DMS79 (cell line): ENCODE measurements at places on chromosomes 5 and 9.
A peak's percentile ranks its signal among the peaks of the same experiment; 100 is the strongest.

- no peak for DNase-seq
These were observed 494 bp upstream of the CXXC5 start for GRCh38 chr5:139647506-139648204.

DNA sequence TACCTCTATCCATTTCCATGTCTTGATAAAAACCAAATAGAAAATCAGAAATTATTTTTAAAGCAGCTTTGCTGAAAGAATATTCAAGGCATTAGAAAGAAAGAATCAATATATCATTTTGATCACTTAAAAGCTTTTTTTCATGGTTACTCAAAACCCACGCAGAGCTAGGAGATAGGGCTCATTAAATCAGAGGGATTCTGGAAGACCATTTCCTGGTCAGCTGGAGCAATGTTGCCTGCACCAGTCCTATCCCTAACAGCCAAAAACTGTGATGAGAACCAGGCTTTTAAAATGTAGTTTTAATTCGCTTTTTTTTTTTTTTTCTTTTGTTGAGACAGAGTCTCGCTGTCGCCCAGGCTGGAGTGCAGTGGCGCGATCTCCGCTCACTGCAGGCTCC is 72.3 kb downstream of the ARSB start:
- no peak for DNase-seq

DNA sequence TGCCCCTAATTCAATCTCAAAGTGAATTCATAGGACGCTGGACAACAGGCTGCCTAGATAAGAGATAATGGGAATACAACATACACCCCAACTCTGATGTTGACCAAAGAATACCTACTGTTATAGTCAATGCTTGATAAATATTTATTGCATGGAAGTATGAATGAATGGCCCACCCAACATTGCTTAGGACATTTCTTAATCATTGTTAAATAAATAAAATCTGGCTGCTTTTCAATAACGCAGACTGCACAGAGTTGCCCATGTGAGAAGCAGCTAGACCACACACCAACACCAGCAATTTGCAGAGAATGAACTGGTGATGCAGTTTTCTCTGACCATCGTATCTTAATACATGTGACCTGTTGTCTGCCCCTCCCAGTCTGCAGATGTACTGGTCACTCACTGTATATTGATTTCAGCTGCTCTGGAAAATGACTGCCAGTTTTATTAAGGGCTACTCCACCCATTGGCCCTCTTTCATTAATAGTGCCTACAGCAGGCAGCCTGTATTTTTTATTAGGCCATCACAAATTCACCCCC is 236.2 kb upstream of the WWC1 start:
- DNase-seq = no peak

DNA sequence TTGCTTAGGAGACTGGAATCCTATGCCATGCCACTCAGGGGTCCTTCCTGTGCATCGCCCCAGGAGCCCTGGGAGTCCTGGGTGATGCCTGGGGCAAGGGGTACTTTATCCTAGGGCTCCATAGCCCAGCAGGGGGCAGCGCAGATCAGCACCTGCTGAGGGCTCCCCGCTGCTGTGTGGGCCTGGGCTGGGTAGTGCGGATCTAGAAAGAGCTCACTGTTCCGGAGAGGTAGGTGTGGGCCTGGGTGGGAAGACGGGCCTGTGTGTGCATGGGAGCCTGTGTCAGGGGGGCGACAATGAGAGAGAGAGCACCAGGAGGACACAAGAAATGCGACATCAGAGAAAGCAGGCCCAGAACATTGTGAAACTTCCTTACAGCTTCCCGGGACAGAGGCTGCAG is 11.4 kb upstream of the DAB2IP start:
- no peak for DNase-seq

DNA sequence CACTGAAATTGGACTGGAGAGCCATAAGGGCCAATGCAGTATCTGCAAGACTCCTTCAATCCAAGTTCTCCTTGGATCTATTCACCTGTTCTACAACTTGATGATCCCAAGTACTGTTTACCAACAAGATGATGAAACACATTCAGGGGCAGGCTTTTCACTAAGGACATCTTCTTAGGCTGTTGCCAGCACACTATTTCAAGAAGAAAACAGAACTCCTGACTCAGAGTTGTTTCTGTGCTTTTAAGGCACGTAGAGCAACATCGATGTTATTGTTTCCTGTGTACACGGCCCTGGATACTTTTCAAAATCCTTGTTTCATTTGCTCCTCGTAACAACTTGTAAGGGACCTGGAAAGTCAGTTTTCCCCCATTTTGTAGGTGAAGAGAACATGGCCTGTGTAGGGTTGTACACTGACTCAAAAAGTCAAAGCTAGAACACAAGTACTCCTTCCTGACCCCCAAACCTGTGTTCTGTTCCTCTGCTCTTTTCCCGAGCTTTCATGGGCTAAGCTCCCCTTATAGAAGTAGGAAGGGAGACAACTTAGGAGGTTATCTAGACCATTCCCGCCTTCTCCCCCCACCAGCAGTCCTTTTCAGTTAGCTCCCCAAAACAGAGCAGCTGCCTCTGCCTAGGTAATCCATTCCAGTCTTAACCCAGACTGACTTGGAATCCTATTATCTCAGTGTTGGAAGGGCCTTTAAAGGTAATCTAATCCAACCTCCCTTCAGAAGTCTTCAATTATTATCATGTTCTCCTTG is 5.2 kb upstream of the MGAT1 start:
- no peak for DNase-seq

DNA sequence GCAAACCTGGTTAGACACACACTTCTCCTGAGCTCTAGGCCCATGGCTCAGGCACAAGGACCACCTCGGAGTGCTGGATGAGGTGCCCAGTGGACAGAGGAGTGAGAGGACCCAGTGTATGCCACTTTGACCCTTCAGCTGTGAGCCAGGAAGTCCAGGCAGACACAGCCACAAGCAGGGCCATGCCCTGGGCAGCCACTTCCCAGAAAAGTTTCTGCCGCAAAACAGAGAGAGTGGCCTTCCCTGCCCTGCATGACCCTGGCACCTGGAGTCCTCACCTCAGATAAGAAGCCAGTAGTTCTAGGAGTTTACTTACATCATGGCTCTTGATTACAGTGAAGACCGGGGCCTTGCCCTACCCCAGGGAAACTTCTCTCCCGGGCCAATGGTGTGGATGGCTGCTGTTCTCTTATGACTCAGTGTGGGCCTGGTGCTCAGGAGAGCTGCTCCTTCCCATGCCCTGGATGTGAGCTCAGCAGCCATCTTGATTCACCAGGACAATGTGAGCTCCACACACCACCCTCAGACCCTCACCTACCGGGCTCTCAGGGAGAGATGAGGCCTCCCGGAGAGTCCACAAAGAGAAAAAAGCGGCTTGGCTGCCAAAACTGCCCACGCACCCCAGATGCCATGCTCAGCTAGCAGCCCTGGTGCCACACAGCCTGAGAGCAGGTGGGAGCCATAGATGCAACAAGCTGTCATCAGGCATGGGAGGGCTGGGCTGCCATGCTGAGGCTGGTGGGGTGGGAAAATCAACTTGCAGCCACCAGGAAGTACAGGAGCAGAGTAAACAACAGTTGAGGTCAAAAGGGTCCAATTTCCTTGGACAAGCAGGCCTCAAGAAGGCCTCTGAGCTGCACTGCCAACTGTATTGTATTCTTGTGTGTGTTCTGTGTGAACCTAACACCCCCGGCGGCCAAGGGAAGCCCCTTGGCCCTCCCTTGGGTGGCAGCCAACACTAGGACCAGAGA is 11.7 kb upstream of the IRF1 start:
- DNase-seq = no peak

- no peak for DNase-seq
These were observed 15.5 kb upstream of the CTSL start for GRCh38 chr9:87710443-87710842.

- no peak for DNase-seq
These were observed 4.3 kb upstream of the FAM169A start for GRCh38 chr5:74870299-74871067.

GRCh38 chr5:165757791-165758190 is 2252.4 kb downstream of the MAT2B start:
- no peak for DNase-seq

DNA sequence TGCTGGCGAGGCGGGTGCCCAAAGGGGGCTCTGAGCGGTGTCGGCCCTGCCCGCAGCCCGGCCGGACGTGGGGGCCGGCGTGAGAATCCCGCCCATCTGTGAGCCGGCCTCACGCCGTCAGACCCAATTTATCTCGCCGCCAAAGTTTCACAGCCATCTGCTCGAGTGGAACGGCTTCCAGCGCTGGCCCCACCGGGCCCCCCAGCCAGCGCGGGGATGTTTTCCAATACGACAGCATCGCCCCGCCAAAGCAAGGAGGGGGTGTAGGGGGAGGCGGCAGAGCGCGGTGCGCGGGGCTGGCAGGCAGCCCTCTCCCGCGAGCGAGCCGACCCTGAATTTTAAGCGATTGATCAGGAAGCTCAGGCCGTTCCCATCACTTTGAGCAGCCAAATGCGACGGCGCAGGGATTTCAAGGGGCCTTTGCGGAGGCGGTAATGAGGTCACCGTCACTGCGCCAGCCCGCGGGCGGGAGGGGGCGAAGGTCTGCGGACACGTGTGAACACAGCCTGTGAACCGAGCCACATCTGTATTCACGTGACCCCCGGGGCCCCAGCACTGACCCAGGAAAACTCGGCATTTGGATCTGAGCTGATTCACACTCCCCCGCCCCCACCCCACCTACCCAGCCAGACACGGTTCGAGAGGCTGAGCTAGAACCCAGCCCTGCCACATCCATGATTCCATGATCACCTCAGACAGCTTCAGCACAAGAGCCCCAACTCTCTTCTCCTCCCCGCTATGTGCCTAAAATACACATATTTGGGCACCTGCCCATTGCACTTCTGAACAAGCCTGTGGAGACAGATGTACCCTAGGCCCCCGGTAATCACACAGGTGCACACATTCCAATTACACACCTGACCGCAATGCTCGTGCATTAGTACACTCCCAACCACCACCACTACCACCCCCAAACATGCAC is 47.8 kb upstream of the PSD2 start:
- DNase-seq = peak; percentile 19

DNA sequence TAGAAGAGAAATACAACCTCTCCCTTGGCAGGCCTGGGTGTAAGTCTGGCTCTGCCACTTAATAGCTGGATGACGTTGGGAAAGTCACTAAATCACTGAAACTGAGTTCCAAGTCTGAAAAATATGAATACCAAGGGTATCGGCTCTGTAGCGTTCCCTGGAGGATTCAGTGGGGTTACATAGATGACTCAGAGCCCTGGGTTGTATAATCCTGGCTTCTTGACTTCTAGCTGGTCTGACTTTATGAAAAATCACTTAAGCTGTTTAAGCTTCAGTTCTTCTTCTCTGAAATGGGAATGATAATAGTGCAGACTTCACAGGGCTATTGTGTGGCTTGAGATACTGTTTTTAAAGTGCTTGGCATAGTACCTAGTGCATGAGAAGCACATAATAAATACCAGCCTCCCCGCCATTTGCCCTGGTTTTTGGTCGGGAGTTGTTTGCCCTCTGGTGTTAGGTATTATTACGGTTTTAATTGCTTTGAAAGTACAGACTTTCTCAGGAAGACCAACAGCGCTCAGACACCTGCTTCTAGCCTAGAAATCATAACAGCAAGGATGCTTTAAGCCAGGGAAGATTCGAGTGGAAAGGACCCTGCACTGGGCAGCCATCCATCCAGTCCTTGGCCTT is 43.0 kb downstream of the CYFIP2 start:
- DNase-seq = no peak

GRCh38 chr5:57681942-57682341 is 199.3 kb upstream of the ACTBL2 start:
- DNase-seq = no peak

DNA sequence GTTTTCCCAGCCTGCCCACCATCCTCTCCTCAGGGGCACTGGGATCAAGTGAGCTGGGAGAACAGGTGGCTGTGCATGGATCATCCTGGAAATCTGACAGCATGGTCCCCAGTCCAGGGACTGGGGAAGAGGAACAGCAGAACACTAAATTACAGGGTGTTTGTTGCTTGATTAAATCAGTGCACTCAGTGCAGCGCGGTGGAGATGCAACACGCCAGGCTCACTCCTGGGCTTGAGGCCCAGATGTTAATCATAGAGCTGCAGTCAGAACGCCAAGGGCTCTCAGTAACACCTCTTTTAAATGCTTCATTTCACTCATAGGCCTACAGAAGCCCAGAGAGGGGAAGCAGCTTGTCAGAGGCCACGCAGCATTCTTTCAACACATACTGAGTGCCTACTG is 14.2 kb upstream of the LARP1 start:
- DNase-seq = no peak

GRCh38 chr9:99139868-99140267 is 35.0 kb downstream of the TGFBR1 start:
- no peak for DNase-seq

- peak; percentile 30 for DNase-seq
These were observed 1.4 kb upstream of the HSDL2 start for GRCh38 chr9:112378328-112379176.

- DNase-seq = no peak
These were observed 63.3 kb downstream of the SEMA4D start for GRCh38 chr9:89434636-89435035.

DNA sequence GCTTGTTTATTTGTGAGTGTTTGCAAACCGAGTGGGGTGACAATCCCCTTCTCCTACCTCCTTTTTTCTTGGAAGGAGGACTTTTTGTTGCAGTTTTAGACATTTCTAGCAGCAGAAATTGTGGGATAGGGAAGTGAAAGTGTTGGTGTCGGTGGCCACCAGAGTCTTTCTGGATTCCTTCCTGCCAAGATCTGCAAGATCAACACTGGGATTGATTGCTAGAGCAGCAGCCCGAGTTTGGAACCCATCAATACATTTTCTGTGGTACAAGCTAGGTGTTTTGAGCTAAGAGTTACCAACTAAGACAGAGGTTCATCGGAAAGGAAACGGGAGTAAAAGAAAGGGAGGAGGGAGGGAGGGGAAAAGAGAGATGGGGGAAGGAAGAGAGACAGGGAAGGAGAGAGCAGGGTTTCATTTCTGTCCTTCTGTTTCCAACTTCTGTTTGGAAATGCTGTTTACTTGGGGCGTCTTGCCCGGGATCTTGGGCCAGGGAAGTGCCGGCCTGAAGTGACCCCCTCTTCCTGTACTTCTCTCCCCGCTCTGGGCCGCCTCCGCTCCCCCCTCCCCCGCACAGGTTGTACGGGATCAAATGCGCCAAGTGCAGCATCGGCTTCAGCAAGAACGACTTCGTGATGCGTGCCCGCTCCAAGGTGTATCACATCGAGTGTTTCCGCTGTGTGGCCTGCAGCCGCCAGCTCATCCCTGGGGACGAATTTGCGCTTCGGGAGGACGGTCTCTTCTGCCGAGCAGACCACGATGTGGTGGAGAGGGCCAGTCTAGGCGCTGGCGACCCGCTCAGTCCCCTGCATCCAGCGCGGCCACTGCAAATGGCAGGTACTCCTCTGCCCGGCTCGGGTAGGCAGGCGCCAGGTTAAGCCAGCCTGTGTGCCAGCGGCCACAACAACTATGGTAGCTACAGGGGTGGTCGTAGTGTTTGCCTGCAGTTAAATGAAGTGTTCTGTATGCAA is 4.0 kb downstream of the ISL1 start:
- DNase-seq = peak; percentile 37
